ENCODE measurements at places on chromosomes 2 and 18.

- DNase-seq, result peak; percentile 35
Observed at GRCh38 chr18:37778417-37779165, 213.0 kb upstream of the CELF4 start.

DNA sequence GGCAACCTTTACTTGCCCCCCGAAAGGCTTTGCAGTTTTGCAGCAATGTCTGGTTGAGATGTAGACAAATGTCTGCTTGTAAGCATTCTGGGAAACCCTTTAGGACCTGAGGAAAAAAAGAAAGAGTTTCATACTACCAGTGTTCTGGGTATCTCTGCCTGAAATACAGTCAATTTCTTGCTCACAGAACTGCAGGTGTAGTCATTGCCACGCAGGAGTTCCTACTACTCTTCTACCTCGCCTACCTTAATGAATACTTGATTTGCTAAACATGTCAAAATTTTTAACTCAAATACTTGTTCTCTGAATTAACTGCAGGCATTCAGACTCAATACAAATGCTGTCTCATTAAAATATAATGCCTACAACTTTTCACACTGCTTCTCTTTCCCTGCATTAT lies 56.4 kb downstream of the GCA start:
- DNase-seq, result no peak

- DNase-seq, result no peak
Observed at GRCh38 chr2:220512419-220512818, 885.0 kb downstream of the SLC4A3 start.

DNA sequence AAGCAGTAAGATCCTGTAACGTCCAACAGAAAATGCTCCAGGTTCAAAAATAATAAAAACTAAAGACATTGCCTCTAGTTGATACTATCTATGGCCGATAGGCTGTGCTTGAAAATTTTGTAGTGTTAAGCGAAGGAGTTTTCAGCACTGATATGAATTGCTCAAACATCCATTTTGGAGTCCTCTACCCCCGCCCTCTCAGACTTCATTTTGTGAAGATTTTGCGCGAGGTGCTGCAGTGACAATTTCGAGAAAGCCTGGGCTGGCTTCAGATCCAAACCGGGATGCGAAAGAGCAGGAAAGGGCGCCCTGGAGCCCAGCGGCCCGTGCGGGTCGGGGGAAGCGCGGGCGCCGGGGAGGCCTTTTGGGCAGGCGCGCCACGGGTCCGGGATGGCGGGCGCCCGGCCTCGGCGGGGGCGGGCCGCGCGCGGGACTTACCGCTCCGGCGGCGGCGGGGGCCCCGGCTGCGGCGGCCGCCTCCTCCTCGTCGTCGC lies 1.8 kb downstream of the SP3 start:
- DNase-seq, result peak; percentile 41

DNA sequence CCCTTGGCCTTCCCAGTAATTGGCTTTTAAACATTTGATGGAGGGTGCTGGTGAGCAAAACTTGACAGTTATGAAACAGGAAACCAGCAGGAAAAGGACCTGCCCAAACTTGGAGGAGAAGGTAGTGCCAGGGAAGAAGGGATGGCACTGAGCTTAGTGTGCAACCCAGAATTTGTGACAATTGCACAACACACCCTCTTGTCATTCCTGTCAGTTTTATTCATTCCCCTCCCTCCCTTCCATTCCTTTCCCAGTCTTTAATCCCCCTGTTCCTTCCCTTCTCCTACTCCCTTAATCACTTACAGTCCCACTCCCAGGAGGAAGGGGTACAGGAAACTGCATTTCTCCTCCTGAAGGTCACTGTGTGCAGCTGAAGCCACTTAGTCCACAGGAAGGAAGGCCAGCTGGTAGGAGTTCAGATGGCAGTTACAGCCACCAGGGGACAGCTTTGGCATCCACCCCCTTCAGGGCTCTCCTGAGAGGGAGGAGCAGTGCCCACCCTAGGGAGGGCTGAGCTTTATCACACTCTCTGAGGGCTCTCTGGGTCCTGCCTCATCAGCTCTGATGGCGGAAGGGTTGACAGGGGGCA lies 24.0 kb upstream of the SIGLEC15 start:
- no peak for DNase-seq

DNA sequence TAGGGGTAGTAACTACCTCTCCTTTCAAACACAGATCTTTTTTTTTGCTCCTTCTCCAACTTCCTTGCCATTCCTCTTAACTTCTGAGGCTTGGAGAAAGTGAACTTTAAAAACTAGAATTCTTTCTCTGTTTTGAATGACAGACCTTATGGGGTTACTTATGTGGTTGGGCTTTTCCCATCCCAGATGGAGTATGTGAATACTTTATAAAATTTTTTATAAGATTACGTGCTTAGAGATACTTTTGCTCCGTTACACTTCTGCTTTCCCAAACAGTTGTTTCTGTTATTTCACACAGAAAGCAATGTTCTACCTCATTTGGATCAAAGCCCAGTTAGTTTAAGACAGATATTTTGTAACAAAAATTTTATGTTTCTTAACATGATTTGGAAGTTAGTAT lies 20.2 kb downstream of the GREB1L start:
- no peak for DNase-seq

DNA sequence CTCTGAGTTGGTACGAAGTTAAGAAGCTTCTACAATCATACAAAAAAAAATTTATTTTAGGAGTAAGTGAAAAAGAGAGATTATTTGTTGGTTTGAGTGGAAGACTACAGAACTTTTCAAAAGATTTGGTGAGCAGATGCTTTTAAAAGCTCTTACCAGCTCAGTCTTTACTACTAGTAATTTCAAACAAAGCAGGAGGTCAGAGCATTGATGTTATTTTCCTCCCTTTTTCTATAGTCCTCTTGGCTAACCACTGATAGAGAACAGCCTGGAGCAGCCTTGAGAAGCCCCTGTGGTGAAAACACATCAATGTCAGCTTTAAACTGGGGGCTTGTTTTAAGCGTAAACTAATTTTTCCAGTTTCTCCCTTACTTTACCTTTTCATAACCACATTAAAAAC lies 559.3 kb upstream of the CDH2 start:
- DNase-seq, result no peak

- no peak for DNase-seq
Observed at GRCh38 chr2:100211521-100211920, 69.1 kb upstream of the AFF3 start.

GRCh38 chr2:241033994-241034393 lies 35.6 kb downstream of the SNED1 start:
- no peak for DNase-seq

DNA sequence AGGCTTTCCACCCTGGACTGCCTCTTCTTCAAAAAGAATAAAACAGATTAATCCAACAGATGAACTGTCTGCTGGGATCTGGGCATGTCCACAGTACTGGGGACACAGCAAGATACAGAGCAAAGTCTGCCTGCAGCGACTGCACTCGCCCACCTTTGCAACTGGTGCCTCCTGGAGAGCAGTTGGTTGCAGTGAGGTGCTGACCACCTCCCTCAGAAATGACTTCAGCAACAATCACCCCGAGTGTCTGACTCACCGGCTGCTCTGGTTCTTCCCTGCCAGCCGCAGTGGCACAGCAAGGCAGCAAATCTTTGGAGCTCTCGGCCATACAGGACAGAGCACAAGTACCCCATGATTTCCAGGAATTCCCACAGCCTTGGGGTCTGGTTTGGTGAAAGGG lies 179.7 kb downstream of the ANAPC1 start:
- DNase-seq, result no peak

GRCh38 chr2:170525566-170525900 lies 189.6 kb upstream of the SP5 start:
- DNase-seq, result no peak

GRCh38 chr18:77249569-77250500 lies at the start of gene GALR1:
Gene GALR1, plus strand, starts transcription at chr18:77249848. Its CDS starts 701 bp downstream, at chr18:77250549.
- no peak for DNase-seq

- no peak for DNase-seq
Observed at GRCh38 chr2:240810621-240811020, 9.4 kb downstream of the KIF1A start.

- no peak for DNase-seq
Observed at GRCh38 chr2:223969856-223970255, 12.6 kb downstream of the MRPL44 start.

- DNase-seq, result no peak
Observed at GRCh38 chr2:127840893-127841292, 17.1 kb downstream of the POLR2D start.

DNA sequence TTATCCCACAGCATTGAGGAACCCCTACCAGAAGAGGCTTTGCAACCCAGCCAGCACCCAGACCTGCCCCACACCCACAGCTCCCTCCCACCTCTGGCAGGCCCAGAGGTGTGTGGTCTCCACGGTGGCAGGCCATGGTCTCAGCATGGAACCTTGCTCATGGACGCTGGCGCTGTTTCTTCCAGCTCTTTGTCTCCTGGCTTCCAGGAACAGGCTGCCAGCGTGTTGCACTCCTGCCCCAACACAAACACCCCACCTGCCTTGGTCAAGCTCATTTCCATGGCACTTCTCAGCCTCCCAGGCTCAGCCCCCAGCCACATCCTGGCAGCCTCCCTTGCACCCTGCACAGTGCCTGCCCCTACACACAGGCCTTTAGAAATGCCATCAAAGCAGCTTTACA lies 31.7 kb downstream of the EN1 start:
- DNase-seq, result no peak

DNA sequence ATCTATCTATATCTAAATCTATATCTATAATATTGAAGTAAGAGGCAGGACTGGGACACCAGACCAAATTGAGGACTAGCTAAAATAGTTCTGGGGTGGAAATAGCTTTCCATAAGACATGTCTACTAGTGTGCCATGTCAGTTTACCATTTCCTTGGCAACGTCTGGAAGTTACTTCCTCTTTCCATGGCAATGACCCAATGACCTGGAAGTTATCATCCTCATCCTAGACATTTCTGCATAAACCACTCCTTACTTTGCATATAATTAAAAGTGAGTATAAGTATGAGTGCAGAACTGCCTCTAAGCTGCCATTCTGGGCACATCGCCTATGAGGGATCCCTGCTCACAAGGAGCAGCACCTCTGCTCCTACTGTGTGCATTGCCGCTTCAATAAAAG lies 734.0 kb upstream of the GCFC2 start:
- no peak for DNase-seq

DNA sequence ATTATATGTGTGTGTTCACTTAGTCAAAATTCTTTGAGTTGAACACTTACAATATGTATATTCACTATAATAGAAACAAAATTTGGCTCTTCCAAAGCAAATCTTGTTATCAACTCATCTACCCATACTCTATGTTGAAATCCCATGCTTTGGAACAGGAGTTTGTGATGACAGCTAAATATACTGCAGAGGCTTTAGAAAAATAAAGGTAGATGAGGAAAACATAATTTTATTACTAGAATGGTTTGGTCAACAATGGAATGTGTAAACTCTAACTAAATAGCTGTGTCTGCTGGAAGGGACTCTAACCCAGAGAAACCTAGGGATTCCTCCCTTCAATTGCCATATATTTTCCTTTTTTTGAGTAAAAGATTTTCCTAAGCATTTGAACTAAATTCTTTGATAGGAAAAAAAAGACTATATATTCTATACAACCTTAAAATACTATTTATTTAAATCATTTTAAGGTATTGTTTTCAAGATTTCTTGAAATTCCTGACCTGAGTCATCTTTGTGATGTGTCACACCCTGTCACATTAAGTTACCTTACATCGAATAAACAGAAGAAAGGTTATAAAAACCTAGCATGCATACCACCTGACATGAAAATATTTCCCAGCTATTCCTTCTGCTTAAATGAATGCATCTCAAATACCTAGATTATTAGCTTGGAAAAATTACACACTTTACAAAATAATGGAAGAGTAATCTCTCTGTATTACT lies 175.5 kb downstream of the OTX1 start:
- no peak for DNase-seq

All from stimulated activated CD4-positive, alpha-beta T cell treated with anti-CD3 and anti-CD28 coated beads, Interleukin-12 subunit alpha, Interleukin-12 subunit beta, amount 100 ng/mL, for 48 hours (primary cell).